ENCODE measurements at places on chromosomes 4 and X. TPM values are rescaled to one million over a fixed set of nuclear protein-coding genes. Genes with fewer than 3 reads are reported as not detected.

TLR7 gene
- total RNA-seq, result not detected

RPS6KA6 gene
- total RNA-seq, result 10.6 TPM

BEX5 gene
- 21.9 TPM for total RNA-seq

SHROOM4 gene
- total RNA-seq, result 1.2 TPM

DNA sequence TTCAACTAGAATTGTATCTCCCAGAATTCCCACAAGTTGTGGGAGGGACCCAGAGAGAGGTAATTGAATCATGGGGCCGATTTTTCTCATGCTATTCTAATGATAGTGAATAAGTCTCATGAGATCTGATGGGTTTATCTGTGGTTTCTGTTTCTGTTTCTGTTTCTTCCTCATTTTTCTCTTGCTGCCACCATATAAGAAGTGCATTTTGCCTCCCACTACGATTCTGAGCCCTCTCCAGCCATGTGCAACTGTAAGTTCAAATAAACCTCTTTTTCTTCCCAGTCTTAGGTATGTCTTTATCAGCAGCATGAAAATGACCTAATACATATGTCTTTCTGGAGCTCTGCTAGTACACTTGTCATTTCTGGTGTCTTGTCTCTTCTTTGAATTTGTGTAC, 22.1 kb upstream of the OR13H1 start:
- DNase-seq, result no peak

GRCh38 chr4:54741202-54741601, 83.4 kb downstream of the KIT start:
- DNase-seq, result no peak

GRCh38 chrX:76026292-76026691, 146.6 kb upstream of the PBDC1 start:
- DNase-seq, result no peak

GRCh38 chr4:85370400-85371032, 104.4 kb upstream of the ARHGAP24 start:
- peak; percentile 69 for DNase-seq

DNA sequence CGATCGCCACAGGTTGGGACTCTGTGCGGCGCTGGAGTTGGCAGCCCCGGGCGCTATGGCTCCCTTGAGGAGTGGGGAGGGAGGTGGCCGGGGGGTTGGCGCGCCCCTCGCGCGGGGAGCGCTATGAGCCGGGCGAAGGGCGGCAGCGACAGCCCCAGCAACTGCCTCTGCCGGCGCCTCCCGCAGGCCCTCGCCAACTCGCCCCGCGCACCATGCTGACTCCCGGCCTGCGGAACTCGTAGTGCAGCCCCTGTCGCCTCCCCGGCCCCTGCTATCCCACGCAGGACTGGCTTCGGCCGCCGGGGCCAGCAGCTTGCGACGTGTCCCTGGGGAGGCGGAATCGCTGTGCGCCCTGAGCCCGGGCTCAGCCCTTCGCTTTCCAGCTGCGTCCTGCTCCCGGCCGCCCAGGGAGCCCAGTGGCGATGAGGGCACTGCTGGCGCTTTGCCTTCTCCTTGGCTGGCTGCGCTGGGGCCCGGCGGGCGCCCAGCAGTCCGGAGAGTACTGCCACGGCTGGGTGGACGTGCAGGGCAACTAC, 415 bp downstream of the SHISA3 start:
- DNase-seq, result peak; percentile 63

DNA sequence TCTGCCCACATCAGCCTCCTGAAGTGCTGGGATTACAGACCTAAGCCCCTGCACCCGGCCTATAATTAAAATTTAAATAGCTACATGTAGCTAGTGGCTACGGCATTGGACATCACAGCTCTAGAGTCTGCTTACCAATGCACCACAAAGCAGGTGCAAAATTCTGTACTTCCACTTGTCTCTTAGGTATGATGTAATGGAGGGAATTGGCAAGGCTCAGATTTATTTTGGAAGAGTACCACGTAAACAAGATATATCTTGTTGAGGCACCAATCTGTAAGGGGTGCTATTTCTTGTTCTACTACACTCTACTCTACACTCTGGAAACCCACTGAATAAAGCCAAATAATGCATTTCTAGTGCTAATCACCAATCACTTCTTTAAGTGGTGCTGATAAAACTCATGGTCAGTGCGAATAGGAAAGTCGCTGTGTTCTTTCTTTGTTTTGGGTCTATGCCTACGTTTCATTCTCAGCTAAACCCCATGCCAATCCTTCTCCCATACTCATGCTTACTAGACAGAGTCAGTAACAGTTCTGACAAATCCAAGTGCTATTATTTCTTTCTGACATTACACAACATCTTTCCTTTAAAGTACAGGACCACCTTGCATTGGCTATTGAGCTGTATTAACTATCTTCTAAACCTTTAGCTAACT, 92.3 kb downstream of the GC start:
- DNase-seq, result no peak

- DNase-seq, result no peak
Measured at GRCh38 chr4:74536557-74536956, 91.6 kb downstream of the AREG start.

All from stomach (tissue), 19 donors.